ENCODE measurements at places on chromosomes 7 and 10.

DNA sequence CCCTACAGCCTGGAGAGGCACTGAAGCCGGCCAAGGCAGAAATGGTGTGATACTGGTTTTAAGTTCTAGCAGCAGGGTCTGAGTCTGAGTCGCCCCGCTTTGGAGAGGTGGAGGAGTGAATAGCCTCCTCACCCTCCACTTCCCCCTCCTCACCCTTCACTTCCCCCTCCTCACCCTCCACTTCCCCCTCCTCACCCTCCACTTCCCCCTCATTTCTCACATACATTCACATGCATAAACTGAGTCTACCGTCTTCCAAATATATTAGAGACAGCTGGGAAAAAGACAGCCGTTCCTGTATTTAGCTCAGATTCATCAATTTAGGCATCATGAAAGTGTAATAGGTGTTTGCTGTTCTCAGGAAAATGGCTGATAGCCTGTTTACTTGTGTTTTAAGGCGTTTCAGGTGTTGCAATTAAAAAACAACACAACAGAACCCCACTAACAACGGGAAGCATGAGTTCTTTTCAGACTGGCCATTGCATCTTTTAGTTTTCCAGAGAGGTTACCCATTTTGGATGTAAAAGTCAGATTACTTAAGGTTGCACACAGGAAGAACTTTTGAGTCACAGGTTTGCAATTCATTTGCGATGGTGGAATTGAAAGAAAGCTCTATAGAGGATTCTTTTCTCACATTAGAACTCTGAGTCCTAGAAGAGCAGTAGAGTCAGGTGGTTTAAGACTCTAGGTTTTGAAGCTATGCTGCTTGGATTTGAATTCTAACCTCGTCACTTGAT, 861 bp downstream of the NRBF2 start:
- no peak for DNase-seq

- DNase-seq = no peak
Measured at GRCh38 chr7:135924302-135924701, 52.9 kb downstream of the MTPN start.

DNA sequence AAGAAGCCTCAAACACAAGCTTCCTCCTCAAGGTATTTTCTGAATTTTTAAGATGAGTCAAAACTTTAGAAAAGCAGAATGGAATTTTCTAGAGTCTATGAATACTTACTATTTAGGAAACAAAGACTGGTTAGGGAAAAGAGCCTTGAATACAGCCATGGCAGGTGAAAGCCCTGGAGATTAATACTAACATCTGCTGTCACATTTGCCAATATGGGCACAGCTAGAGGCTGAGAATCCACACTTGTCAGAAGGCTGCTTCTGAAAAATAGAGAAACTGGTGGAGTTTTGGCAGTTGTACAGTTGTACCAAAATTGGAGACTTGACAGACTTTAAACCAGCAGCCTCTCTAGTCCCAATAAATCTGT, 24.3 kb upstream of the CNNM1 start:
- no peak for DNase-seq

GRCh38 chr7:46990761-46991160, 591.1 kb downstream of the TNS3 start:
- no peak for DNase-seq

DNA sequence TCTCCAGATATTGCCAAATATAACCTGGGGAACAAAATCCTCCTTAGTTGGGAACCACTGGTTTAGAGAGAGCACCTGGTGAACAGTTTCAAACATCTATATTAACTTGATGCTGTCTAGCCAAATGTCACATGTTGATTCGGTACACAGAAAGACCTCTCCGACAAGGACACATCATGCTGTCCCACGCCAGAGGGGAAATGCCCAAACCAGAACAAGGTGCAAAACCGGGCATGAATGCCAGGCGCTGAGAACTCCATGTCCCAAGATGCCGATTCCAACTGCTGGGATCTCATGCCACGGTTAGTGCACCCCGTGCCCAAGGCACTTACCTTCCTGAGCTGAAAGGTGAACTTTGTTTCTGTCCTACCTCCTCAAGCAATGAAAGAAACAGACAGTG, 100.8 kb downstream of the SFMBT2 start:
- DNase-seq = no peak

- no peak for DNase-seq
Measured at GRCh38 chr10:61902445-61903220, 1.1 kb downstream of the ARID5B start.

DNA sequence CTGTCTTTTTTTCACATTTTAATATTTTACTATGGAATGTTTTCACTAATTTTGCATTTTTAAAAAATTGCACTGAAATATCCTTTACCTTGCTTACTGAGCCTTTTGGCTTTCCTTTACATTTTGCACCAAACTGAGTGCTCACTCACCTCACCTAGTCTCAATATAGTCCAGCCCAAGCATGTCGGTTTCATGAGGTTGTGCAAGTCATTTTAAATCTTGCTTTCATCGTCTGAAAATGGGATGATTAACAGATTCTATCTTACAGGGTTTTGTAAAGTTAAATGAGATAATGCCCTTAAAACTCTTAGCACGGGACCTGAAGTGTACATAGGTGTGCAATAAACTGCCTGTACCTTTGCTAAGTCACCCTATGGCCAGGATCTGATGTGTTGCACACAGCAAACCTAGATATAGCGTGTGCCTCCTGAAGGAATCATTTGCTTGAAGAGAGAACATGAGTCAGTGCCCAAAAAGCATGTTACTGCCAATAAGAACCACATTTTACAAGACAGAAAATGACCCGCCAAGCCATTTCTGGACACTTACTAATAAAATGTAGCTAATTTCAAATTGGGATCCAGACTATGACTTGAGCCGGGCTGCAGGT, 199.8 kb downstream of the JCAD start:
- no peak for DNase-seq

DNA sequence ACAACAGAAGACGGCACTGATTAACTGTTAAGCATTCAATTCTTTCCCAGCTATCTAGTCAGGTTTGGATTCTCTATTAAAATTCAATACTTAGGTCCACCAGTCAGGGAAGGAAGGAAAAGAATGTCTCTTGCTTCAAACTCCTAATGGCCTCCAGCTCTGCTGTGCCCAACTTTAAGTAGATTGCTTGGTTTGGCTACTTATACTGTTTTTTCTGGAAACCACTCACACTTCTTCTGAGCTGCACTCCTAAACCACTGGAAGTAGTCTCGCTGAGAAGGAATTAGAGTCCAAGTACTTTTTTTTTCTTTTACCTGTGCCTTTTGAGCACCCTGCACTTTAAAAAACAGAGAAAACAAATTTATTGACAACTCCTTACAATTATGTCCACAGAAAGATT, 26.7 kb upstream of the COL1A2 start:
- no peak for DNase-seq

- no peak for DNase-seq
Measured at GRCh38 chr7:140456551-140457051, 22.7 kb downstream of the MKRN1 start.

DNA sequence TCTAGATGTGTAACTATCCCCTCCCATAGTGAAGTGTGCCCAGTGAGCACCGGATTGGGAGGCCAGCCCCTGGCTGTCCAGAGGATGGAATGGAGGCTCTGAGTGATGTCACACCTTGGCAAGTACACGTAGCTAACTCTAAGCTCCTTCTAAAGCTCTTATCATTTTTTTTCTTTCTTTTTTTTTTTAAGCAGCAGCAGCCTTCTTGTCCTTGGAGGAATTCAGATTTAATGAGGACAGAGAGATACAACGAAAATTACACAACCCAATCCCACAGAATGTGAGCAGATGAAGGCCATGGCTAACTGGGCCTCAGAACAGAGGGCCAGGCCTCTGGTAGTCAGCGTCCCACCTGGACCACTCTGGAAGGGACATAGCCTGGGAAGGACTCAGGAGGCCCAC, 11.3 kb downstream of the TNS3 start:
- no peak for DNase-seq

- DNase-seq = no peak
Measured at GRCh38 chr7:519484-520390, at the start of gene PDGFA. PDGFA (minus strand) TSS chr7:519846; CDS start chr7:519001, 845 bp downstream.

DNA sequence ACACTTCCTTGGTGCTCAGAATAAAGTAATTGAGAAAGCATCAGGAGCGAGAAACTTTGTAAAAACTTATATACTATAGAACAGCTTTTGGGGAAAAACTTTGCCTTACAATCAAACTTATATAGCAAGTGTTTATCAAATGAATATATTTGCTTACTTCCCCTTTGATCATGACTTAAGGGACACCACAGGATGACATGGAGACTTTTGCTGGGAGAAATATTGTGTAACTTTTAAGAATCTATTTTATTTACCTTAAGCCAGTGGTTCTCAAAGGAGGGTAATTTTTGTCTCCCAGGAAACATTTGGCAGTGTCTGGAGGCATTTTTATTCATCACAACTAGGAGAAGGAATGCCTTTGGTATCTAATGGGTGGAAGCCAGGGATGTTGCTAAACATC, 173.8 kb upstream of the HABP2 start:
- DNase-seq = no peak

- no peak for DNase-seq
Measured at GRCh38 chr7:27908534-27909165, 168.7 kb downstream of the TAX1BP1 start.

DNA sequence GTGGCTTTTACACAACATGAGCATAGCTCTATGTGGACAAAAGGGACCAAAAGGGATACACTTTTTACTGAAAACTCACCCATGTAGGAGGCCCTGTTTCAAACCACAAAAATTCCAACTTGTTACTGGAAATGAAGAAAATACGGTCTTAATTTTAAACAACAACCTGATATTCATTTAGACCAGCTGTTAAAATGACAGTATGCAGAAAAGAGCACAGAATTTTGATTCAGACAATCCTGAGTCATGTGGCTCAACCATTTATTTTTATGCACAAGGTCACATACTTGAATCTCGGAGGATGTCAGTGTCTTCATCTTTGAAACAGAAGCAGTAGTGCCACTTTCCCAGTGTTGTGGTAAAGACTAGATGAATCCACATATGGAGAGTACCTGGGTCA, 426.5 kb upstream of the NFE2L3 start:
- no peak for DNase-seq

DNA sequence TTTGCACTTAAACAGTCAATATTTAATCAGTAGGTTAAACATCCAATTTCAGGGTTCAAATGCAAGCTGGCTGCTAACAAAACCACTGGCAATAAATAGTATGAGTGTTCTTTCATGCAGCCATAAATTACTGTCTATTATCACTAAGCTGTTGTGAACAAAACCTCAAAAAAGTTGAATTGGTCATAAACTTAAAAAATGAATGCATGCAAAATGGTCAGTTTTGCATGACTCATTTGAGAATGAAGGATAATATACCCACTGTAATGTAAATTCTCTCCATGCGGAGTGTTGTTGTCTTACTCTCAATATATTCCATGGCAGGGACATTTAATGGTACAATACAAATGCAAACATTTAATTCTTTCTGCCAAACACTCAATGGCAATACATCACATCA, 226.4 kb downstream of the MAGI2 start:
- DNase-seq = no peak

- DNase-seq = no peak
Measured at GRCh38 chr10:89853781-89854191, 152.4 kb downstream of the KIF20B start.

- no peak for DNase-seq
Measured at GRCh38 chr10:130801784-130802183, 509.7 kb downstream of the TCERG1L start.

GRCh38 chr10:53846809-53847208, 954.2 kb downstream of the PCDH15 start:
- no peak for DNase-seq

All from cortex of kidney (tissue), 1 donor.